Parietal lobe (tissue), 2 donors: ENCODE measurements at places on chromosomes 1 and 21. TPM values are rescaled to one million over a fixed set of nuclear protein-coding genes. Genes with fewer than 3 reads are reported as not detected.

The VAMP3 gene
- 22.2 TPM for total RNA-seq

The LCE3D gene
- total RNA-seq: not detected

The FCN3 gene
- not detected for total RNA-seq

The PI4KB gene
- 39.1 TPM for total RNA-seq

The HOOK1 gene
- 13.8 TPM for total RNA-seq

The RORC gene
- not detected for total RNA-seq

The MTARC1 gene
- 18.8 TPM for total RNA-seq

The CHI3L2 gene
- total RNA-seq: 0.31 TPM

The PADI6 gene
- not detected for total RNA-seq

The ARHGAP29 gene
- 15.7 TPM for total RNA-seq

The AKR7A3 gene
- total RNA-seq: 2.5 TPM

The SMG7 gene
- 47.9 TPM for total RNA-seq

The DDR2 gene
- total RNA-seq: 8.5 TPM

The VHLL gene
- total RNA-seq: 1.3 TPM

The BSND gene
- total RNA-seq: not detected

The ROR1 gene
- total RNA-seq: 2.5 TPM

The YY1AP1 gene
- 414 TPM for total RNA-seq

The NDC1 gene
- total RNA-seq: 31.6 TPM

The OR6N1 gene
- total RNA-seq: not detected

The TAL1 gene
- 0.94 TPM for total RNA-seq

The IL24 gene
- total RNA-seq: not detected

The RNF186 gene
- not detected for total RNA-seq

The ADAMTSL4 gene
- 0.31 TPM for total RNA-seq

The DDAH1 gene
- total RNA-seq: 45.4 TPM

The DYNLT5 gene
- total RNA-seq: 2.8 TPM

The CFHR4 gene
- 0.94 TPM for total RNA-seq

The BEST4 gene
- total RNA-seq: 0.94 TPM

The STPG1 gene
- total RNA-seq: 5.3 TPM

The JUN gene
- 51.0 TPM for total RNA-seq

The E2F2 gene
- 3.4 TPM for total RNA-seq

The PLA2G4A gene
- total RNA-seq: 0.94 TPM

The AUNIP gene
- total RNA-seq: 1.3 TPM

The KCNJ9 gene
- total RNA-seq: 14.7 TPM

The LCE1D gene
- not detected for total RNA-seq
